ENCODE measurements at places on chromosomes 5 and 9.

DNA sequence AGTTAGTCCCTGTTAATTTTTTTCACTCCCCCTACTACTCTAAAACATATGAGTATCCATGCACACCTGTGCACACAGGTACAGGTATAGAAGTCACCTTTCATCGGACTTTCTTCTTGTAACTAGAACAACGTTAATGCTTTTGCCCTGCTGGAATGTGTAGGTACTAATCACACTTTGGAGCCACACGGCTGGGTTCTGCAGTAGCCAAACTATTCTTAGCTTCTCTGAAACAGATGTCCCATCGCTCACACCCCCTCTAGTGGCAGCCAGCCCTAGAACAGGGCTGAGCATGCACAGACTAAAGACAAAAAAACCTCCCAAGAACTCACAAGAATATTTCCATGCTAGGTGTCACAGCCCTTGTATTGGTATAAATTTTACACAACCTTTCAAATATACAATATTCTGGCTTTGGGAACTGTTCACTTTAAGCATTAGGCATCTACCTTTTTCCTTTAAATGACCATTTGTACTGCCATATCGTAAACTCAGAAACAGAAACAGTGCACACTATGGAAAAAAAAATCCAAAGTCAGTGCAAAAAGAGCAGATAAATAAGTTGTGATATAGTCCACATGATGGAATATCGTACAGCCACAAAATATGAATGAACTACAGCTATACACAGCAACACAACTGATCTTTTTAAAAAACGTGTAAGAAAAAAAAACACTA lies 64.0 kb downstream of the RETREG1 start:
- peak; percentile 21 for DNase-seq

DNA sequence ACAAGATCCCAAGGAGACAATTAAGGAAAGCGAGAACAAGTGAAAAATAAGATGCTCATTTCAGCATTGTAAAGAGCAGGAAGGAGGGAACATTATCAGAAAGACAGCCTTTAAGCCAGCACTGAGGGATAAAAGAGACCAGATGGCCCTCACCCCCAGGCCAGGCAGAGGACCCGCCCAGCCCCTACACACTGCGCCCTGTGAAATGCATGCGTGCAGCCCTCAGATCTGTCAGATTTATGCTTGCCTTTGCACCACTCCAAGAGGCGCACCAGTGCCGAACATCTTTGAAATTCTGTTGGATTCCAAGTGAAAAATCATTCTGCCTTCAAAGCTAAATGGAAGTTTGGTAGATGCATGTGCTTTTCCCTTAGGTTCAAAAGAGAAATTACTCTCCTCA lies 378.0 kb downstream of the MLLT3 start:
- DNase-seq: no peak

- no peak for DNase-seq
These were observed 18.0 kb upstream of the TRIM32 start for GRCh38 chr9:116668970-116669695.

DNA sequence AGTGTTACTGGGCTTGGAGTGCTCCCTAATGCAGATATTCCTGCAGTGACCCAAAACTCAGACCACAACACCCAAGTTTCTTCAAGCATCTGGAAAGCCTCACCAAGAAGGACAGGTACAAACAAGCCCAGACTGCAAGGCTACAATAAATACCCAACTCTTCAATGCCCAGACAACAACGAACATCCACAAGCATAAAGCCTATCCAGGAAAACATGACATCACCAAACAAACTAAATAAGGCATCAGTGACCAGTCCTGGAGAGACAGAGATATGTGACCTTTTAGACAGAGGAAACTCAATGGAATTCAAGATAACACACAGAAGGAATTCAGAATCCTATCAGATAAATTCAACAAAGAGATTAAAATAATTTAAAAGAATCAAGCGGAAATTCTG lies 605.6 kb downstream of the PDE4D start:
- no peak for DNase-seq

GRCh38 chr9:12964271-12964670 lies 189.5 kb downstream of the LURAP1L start:
- DNase-seq: no peak

- no peak for DNase-seq
These were observed 47.8 kb downstream of the PRLR start for GRCh38 chr5:35182486-35182885.

DNA sequence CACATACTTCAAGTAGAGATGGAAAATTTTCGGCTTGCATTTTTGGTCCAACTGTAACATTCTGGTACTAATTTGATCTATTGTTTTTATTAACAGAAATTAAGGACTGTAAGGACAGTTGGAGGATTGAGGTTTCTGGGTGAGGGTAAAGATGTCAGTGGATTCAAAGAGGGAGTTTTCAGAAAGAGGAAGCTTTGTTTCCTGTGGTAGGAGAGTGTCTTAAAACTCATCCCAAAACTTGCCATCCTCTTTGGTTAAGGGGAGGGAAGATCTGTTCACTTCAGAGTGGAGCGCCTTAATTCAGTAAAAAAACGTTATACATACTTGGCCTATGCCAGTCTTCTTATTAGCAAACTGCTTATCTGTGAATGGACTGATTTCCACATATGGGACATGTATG lies 13.8 kb downstream of the CNTRL start:
- no peak for DNase-seq

DNA sequence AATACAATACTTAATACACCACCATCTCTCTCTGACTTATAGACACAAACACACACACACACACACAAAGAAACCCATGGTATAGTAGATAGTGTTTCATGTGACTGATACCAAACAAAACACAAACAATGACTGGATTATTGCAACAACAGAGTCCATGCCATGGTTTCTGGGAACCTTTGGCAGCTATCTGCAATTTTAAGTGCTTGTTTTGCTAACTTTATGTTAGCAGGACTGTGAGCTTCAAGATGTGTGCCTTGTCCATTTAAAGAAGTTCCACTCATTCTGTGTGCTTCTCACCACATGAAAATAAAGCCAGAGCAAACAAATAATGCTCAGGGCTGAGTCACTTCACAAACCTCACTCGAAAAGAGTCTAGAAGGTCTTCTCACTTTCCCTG lies 15.1 kb upstream of the LURAP1L start:
- DNase-seq: peak; percentile 75

GRCh38 chr5:1174122-1174936 lies 27.1 kb upstream of the SLC6A19 start:
- peak; percentile 49 for DNase-seq

DNA sequence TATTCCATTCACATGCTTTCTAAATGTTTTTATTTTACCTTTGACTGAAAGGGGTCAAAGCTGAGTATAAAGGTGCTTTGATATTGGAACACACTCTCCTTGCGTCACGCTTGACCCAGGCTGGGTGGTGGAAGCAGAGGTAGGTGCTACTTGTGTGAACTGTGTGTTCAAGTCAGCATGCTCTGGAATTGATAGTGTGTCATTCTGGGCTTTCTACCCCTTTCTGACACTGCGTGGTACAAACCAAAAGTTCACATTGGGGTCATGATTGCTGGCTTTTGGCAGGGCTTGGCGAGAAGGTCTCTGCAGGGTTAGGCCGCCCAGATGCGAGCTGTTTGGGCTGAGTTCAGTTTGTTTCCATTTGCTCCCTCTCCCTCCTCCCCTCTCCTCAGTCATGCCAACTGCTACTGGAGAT lies 131.8 kb downstream of the ADAMTSL1 start:
- no peak for DNase-seq

DNA sequence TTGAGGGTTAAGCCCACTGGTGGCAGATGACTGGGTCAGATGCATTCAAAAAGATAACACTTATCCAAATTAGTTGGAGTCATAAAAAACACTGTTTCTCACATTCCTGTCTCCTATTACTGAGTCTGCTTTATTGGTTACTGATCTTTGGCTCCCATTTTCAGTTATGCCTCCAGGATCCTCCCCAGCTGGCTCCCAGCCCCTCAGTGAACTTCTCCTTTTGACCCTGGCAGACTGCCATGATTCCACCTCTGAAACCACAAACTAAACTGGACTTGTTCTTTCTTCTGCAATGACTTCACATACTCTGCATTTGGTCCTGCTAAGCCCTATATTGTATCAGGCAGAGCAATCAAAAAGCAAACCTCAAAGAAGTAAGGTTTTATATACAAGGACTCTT lies 860.8 kb upstream of the DMAC1 start:
- DNase-seq: no peak

GRCh38 chr5:65816729-65817128 lies 94.7 kb downstream of the NLN start:
- DNase-seq: no peak

GRCh38 chr5:108216890-108217289 lies 165.0 kb downstream of the FBXL17 start:
- no peak for DNase-seq

DNA sequence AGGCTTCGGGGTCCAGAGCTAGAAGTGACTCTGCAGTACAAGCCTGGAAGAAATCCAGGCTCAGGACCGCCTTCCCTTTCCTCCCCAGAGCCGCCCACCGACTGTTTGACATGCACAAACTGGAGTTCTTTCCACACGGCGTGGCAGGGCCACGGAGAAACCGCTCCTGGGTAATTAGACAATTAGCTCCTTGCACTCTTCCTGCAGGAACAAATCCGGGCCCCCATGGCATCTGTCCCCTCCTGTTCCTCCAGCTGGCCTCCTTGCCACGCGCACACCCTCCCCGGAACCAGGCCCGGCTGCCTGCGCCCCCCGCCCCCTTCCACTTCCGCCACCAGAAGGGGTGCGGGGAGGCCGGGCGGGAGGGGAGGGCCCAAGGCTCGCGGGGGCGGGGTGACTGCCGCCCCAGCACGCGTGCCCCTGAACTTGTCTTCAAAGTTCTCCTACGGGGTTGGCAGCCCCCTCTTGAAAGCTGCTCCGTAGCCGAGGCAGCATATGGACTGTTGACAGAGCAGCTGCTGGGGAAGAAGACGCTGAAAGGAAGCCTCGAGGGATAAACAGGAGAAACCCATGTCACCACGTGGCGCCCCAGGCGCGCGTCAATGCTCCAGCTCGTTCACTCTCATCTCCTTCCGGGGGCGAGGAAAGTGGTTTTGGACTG lies 74.3 kb downstream of the SEC61B start:
- DNase-seq: no peak

DNA sequence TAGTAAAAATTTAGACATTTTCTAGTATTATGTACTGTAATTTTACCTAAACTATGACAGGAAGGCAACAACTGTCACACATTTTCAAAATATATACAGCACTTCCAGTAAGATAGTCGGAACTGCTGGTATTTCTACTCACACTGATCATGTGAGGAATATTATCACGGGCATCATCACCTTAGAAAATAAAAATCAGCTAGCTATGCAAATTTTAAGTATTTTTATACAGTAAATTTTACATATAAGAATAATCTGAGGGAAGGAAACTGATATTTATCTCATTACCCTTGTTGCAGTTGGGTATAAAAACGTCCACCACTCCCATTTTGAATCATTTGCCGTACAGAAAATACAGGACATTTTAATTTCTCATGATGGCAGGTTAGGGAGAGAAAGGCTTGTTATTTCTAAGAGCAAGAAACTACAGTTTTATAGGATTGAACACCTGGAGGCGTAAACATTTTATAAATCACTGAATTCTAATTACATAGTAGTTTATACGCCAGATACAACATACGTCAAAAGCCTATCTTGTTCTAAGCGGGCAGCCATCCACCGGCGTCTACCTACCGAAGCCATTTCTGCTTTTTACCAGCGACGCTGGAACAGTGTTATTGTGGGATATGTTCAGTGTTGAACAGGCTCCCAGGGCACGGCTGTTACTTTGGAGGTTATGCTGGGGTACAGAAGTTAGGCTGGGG lies 729 bp upstream of the TNPO1 start:
- peak; percentile 40 for DNase-seq

GRCh38 chr9:89426384-89426961 lies 71.4 kb downstream of the SEMA4D start:
- DNase-seq: no peak

- DNase-seq: no peak
These were observed 143.5 kb downstream of the OLFM1 start for GRCh38 chr9:135230817-135231520.

DNA sequence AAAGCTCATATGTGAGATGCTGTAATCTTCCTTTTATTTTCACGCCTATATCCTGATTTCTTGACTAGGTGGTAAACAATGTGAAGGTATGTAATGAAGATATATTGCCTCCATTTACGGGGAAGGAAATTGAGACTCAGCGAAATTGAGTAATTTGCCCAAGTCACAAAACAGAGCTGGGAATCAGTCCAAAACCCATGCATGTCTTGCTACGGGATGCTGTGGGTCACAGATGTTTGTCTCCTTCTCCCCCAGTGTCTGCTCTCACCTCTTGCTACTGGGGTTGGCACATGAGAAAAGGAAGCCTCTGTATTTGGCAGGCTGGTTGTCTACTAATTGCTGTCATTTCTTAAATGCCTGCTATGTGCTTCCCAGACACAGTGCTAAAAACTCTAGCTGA lies 53.7 kb upstream of the TEX48 start:
- no peak for DNase-seq

DNA sequence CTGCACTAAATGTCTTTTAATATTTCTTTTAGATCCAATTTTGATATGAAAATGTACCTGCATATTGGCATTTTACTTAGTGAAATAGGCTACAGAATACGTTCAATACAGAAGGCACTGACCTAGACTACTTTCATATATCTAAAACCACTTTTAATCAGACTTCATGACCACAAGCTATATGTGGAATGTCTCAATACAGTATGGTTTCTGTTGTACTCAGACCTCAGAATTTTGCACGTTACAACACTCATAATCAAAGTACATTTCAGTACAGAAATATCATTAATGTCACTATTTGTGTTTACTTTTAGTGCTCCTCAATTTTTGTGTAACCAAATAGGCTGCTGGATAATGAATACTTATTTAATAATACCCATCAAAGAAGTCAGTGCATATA lies 74.8 kb downstream of the MEF2C start:
- no peak for DNase-seq

DNA sequence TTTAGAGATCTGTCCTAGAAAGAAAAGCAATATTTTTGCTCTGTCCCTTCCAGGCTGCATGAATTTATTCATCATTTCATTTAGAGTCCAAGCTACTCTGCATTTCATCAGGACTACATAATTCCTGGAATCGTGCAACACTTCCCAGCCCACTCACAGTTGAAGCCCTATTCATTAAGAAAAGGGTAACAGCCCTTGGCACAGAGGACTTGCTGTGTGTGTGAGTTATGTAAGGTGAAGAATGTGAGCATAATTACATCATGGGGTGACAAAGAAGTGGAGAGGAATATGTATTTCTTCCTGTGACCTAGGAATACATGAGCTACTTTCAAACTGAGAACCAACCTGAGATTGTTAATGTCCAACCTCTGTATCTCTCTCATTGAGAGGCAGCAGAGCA lies 317.4 kb downstream of the ARHGEF28 start:
- DNase-seq: no peak

- DNase-seq: no peak
These were observed 84.1 kb downstream of the PTPDC1 start for GRCh38 chr9:94168203-94169000.

DNA sequence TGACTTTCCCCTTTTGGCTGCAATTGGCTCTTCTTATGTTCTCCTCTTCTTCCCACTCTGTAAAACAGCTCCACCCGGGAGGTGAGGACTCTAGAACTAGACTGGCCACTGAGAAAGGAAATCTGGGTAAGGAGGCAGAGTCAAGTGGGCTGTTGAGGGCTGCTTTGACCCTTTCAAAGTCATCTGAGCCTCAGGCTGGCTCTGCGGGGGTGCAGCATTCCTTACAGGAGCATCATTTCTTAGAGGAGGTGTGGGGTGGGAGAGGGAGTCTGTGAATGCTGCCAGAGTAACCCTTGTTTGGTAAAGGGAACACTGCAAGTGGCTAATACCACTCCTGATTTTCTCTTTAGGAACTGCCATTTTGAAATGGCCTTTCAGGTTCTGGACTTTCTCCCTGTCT lies 377.7 kb upstream of the SMARCA2 start:
- DNase-seq: no peak

Measured in DMS153 (cell line).